ENCODE measurements at places on chromosomes 2 and 18.

- DNase-seq = no peak
Measured at GRCh38 chr2:163247156-163247846, 408.7 kb upstream of the KCNH7 start.

- no peak for DNase-seq
Measured at GRCh38 chr2:167187049-167187727, 298.9 kb downstream of the XIRP2 start.

GRCh38 chr18:55650363-55650870 lies 62.4 kb upstream of the TCF4 start:
- DNase-seq = no peak

DNA sequence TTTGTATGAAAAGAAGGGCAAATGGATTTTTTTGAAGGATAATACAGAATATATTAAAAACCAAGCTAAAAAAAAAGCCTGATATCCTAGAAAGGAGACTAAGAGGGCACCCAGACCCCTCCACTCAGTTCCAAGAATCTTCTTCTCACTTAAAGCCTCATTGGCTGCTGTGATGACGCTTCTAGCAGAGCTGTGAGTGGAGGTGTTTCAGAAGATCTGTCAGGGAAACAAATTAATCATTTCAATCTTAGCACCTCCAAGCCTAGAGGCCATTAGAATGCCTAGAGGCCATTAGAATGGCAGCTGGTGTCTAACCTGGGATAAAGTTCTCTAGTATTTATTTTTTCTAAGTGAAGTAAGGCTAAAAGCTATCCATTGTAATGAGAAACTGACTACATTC lies 164.2 kb upstream of the TMEM200C start:
- DNase-seq = no peak

GRCh38 chr2:44999540-44999939 lies 9.7 kb downstream of the SIX2 start:
- DNase-seq = no peak

DNA sequence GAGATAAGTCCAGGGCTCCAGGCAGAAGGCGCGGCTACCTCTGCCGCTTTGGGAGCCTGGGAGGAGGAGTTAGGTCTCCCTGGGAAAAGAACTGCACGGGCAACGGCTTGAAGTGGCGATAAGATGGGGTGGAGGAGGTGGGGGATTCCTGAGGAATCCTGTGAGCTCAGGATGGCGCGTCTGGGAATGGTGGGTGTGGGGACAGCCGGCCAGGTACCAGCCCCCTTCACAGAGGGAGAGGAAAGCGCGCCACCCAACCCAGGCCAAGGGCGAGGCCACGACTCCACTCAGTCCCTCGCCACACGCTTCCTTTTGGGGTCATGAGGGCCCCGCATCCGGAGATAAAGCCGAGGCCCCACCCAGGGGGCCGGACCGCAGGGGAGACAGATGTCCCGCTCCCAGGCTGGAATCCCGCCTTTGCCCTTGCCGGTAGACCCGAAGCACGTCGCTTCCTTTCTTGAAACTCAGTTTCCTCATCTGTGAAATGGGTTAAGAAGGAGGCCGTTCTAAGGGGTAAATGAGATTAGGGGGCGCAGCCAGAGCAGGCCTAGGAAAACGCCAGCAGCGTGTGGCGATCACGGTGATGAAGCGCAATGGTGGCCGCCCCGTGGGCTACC lies 1.7 kb upstream of the CTDSP1 start:
- DNase-seq = no peak

- no peak for DNase-seq
Measured at GRCh38 chr18:48777744-48778116, 173.0 kb downstream of the SMAD7 start.

DNA sequence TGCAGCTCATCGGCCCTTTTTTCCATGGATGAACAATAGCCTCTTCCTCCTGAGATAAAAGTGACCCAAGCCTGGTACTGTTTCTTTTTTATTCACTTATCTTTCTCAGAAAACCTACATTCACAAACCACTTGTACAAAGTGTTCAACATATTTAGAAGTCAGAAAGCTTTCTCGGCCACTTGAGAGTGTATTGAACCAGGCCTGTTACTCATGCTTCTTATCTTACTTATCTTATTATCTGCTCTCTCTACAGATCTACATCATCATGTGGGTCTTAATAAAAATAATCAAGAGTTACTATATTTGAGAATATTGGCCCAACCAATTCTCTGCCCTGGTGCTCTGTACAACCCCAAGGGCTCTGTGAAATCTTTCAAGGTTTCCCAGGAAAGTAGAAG lies 242.1 kb downstream of the MREG start:
- no peak for DNase-seq

DNA sequence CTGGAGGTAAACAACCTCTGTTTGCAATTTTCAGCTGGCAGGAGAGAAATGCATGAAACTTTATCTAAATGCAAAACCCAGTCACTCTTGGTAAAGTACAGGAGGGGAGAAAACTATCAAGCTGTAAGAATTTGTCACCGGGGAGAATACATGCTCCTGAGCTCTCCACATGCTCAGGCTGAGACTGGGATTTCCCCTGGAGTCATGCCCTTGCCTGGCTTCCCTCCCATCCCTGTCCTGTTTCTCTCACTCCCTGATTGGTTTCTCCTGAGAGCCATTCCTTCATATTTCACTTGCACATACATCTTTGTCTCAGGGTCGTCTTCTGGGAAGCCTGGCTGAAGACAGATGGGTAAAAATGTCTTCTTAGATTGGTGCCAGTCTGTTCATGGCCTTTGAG lies 52.9 kb upstream of the SPATS2L start:
- no peak for DNase-seq

DNA sequence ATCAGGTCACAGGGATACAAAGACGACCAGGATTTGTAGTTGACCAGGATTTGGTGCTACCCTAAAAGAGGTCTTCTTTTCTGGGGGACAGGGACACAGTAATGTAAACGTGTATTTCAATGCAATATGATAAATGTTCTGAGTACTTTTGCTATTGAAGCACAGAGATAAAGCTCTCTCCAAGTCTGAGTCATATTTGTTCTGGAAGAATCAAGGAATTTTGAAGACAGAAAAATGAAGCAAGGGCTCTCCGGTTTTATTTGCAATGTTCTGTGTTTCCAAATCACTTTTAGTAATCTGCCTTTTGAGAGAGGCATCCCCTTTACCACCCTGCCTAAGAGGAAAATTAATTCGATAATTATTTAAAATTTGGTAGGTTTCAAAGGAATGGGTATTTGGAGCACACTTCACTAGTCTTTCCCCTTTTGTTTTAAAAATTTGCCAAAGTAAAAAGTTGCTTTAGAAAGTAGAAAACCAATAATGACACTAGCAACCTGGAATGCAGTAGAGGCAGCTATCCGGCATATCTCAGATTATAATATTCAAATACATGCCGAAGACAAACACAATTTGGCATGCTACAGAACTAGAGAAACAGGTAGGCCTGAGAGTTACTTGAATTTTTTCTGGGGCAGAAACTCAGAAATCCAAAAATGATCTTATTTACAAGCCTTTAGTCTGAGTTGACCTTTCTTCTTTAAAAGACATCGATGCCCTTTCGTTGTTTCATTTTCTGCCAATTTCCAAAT lies 82.7 kb downstream of the MREG start:
- no peak for DNase-seq

DNA sequence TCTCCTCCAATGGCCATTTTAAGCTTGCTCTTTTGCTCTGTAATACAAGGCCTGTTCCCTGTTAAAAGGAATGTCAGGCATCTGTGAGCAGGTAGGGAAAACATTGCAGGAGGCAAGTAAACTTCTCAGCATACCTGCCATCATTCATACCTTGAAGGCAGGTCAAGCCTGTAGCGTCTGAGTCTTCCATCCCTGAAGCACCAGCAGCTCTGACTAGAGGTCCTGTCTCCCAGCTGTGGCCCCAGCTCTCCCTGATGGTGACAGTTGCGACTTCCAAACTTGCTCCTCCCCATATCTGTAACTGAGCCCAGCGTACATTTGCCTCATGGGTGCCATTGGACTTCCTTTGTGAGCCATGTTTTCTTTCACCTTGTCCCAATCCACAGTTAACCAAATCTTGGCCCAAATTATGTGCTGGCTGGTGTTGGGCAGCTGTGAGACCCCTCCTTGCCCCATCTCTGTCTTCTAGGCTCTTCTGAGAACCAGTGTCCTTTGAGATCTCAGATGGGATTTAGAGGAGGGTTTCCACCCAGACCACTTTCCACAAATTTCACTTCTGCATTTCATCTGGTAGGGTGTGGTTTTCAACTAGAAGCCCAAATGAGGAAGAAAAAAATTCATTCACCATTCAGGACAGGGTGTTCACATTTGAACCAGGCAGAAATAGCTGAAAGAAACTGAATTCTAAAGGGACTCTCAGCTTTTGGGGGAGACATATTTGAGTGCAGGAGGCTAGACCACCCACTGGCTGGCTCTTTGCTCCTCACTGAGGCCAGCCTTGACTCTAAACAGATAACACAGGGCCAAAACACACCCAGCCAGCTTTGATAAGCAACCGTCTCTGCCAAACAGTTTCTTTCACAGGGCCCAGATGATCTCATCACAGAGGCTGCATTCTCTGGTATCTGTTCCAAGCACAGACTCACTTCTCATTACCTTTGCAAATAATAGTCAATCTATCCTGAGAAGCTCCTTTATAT lies 66.4 kb upstream of the MSH2 start:
- DNase-seq = no peak

- no peak for DNase-seq
Measured at GRCh38 chr2:4635289-4635688, 931.9 kb downstream of the DCDC2C start.

GRCh38 chr2:66509326-66509811 lies 74.4 kb downstream of the MEIS1 start:
- no peak for DNase-seq

DNA sequence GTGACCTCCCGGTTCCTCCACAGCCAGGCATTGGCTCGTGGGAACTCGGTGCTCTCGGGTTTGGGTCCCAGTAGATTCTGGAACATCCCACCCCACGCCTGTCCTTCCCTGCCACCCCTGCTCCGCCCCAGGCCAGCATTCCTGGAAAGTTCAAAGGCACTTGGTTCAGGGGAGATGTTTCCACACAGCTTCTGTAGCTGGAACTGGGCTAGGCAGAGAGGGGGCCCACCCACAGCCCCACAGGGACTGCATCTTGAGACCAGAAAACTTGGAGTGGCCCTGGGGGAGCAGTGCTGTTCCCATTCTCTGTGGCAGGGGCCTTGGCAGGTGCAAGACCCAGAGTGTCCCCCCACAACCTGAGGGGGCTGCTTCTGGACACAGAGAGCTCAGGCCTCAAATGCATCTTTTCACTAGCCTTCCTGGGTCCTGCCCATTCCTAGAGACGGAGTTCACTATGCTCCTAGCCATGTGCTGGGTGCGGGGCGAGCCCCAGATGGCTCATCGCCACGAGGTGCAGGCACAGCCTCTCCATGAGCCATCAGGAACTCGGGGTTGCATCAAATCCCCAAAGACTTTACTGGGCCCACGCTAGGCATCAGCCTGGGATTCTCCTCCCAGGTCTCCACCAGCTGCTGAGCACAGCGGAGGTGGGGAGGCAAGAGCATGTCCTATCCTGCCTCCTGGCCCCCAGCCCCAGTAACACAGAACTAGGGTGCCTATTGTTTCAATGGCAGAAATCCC lies 68.7 kb downstream of the ZFP36L2 start:
- DNase-seq = no peak

- peak; percentile 30 for DNase-seq
Measured at GRCh38 chr2:121649149-121649595, at the start of gene CLASP1. CLASP1 (minus strand) TSS chr2:121649462; CDS start chr2:121605895, 43,567 bp downstream.

DNA sequence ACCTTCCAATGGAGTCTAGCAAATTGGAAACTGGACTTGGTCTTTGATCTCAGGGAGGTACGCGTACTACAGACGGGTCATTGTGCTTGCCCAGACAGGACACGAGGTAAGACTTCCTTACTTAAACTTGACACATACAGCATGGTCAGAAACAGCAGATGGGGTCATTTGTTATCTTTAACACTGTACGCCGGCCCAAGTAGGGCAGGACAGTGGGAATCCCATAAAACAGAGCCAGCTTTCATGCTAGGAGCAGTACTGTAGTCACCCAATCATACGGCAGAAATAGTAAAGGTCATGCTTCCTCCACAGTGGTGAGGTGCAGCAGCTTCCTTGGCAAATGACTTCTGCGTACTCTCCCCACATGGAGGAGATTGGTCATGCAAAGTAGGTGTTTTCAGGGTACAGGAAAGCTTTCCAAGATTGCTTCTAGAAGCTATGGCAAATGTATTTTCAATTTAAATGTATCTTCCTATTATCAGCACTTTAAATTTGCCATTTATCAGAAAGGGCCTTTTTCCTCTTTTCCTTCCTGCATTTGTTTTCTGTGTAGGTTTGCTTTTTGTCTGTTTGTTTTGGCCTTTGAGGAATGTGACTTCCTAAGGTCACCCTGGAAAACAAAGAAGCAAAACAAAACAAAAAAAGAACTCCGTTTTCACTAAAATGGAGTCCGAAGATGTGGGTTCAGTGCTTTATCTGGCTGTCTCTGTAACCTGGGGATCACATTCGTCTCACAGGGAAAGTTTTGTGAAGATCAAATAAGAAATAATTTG lies 74.0 kb upstream of the DSG1 start:
- no peak for DNase-seq

DNA sequence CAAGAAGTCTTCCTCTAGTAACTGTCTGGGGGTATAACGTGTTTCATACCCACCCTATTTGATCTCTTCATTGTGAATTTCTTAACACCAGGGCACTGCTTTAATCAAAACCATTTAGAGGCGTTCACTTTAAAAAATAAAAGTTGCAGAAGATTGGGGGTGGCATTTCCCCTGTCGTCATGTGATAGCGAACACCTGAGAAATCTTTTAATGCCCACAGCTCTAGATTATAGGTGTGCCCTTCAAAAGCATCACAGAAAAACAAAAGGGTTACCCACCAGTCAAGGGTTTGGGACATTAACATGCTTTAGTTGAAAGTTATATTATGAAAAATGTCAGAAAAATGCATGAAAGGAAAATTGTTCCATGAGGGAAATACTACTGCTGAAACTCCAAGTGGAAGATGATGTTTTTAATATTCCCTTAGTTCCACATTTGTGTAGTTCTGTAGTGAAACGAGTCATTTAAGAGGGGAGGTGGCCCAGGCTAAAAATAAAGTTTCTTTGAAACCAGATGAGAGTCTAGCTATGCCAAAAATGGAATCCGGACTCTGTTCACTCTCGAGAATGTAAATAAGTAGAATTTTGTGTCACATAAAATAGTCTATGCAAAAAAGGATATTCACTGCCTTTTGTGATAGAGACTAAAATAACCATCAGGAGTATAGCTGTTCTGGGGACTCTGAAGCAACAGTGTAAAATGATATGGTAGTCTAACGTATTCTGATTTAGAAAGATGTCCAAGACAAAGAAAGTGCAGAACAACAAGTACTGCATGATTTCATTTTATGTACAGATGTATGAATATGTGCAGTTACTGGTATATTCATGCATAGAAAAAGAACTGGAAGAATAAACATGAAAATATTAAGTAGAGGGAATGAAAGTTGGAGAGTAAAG lies 95.3 kb downstream of the TMEM247 start:
- no peak for DNase-seq

- DNase-seq = no peak
Measured at GRCh38 chr2:154849482-154849881, 151.0 kb downstream of the KCNJ3 start.

- DNase-seq = no peak
Measured at GRCh38 chr2:134195341-134195740, 58.5 kb upstream of the MGAT5 start.

Measured in thoracic aorta (tissue), 2 donors.